ENCODE measurements at places on chromosomes 11 and 22.
A peak's percentile ranks its signal among the peaks of the same experiment; 100 is the strongest.

GRCh38 chr22:48560836-48561235, 1266.8 kb downstream of the BRD1 start:
- no peak for DNase-seq

GRCh38 chr11:62512961-62513360, 33.6 kb downstream of the AHNAK start:
- DNase-seq = no peak

GRCh38 chr11:74470526-74470925, 3.2 kb upstream of the KCNE3 start:
- DNase-seq = no peak

- DNase-seq = no peak
Measured at GRCh38 chr22:38208551-38208968, 6.8 kb downstream of the MAFF start.

GRCh38 chr11:125433454-125434121, 62.5 kb downstream of the FEZ1 start:
- no peak for DNase-seq

DNA sequence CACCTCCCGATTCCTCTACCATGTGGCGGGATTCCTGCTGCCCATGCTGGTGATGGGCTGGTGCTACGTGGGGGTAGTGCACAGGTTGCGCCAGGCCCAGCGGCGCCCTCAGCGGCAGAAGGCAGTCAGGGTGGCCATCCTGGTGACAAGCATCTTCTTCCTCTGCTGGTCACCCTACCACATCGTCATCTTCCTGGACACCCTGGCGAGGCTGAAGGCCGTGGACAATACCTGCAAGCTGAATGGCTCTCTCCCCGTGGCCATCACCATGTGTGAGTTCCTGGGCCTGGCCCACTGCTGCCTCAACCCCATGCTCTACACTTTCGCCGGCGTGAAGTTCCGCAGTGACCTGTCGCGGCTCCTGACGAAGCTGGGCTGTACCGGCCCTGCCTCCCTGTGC, 10.5 kb downstream of the CXCR5 start:
- no peak for DNase-seq

- no peak for DNase-seq
Measured at GRCh38 chr22:24731761-24732160, 42.8 kb downstream of the PIWIL3 start.

DNA sequence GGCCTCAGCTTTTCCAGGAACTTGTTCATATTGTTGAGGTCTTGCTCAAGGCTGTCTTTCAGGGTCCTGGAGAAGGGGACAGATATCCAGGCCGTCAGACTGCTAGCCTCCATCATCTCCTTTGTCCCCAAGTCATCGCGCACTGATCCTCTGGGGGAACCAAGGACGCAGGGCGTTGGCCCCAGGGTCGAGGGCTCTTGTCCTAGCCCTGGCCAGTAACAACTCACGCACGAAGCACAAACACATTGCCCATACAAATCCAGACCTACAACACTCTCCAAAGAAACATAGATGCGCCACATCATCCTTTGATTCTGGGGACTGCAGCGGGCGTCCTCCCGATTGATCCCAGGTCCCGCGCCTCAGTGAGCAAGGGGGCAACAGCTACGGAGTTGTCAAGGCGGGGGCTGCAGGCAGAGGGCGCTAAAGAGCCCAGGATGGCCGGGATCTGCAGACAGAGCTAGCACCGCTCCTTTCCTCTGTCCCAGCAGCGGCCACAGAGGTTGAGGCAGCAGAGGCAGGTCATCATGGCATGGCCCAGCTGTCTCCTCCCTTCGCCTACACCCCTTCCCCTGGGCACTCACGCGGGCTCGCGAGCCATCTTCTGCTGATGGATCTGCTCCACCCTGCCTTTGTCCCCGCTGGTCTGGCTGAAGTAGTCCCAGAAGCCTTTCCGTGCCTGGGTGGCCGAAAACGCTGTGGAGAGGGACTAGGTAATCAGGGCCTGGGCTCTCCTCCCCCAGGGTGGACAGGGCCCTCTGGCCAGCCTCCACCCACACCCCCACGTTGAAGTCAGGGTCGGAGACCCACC, 472 bp downstream of the APOA5 start:
- DNase-seq = peak; percentile 57

- no peak for DNase-seq
Measured at GRCh38 chr11:17694494-17695110, 24.8 kb upstream of the MYOD1 start.

DNA sequence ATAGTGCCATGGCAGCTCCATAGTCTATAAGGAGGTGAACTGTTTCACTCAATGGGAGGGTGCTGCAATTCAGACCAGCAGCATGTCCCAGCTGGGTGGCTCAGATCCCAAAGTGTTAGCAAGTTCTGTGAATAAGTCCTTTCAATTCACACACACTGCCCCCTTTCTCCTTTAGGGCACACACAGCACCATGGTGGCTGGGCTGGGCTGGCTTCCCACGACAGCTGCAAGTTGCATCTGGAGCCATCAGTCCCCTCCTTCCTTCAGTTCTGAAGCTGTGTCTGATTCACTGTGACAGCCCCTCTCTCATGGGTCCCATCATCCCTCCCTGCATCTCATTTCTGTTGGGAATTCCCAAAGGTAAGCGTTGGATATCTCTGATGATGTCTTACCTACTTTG, 324.1 kb upstream of the NCAM1 start:
- DNase-seq = no peak

DNA sequence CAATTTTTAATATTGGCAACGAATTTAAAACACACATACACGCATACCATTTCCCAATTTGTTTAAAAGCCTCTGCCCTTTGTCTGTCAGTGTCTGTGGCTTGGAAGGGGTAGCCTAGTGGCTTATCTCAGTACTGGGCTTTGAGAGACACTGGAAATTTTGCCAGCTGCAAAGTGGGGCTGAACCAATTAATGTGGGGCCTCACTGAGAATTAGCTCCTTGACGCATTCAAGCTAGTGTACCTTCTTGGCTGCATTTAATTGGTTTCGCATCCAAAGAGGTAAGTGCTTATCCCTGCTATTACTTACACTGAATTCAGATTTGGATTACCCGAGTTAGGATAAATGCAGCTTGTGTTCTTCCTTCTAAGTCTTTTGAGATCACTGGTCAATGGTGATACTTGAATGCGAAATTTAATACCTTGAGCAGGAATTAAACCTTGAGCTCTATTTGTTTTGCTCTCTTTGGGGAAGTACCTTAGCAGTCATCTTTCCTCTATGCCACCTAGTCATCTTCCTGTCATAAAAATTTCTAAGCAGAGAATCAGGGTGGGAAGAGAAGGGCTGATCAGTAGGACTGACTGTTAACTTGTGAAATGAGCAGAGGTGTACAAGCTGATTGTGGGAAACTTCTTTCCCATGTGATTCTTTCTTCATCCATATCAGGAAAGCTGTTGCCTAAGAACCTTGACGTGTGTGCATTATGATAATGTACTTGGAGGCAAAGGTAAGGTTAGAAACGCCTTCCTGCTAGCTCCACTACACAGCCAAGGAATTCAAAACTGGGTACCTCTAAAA, 187.7 kb upstream of the E2F8 start:
- DNase-seq = no peak

DNA sequence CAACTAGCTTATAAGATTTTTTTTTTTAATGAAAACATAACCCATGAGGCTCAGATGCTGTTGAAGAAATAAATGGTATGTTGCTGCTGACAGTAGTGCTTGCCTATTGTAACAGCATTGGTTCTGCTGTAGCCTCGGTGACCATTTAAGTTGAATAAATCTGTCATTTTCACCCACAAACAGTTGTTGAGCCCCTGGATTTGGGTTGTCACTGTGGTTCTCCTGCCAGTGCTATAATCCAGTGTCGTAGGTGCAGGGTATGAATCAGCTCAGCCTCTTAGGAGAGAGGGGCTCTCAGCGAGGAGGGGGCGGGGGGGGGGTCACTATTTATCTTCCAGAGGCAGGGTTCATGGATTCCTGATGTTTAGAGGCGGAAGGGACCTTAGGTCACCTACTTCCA, 49.9 kb upstream of the HORMAD2 start:
- no peak for DNase-seq

- DNase-seq = no peak
Measured at GRCh38 chr11:132357811-132358572, 987.6 kb downstream of the NTM start.

GRCh38 chr11:103872748-103873147, 163.7 kb upstream of the DDI1 start:
- no peak for DNase-seq

DNA sequence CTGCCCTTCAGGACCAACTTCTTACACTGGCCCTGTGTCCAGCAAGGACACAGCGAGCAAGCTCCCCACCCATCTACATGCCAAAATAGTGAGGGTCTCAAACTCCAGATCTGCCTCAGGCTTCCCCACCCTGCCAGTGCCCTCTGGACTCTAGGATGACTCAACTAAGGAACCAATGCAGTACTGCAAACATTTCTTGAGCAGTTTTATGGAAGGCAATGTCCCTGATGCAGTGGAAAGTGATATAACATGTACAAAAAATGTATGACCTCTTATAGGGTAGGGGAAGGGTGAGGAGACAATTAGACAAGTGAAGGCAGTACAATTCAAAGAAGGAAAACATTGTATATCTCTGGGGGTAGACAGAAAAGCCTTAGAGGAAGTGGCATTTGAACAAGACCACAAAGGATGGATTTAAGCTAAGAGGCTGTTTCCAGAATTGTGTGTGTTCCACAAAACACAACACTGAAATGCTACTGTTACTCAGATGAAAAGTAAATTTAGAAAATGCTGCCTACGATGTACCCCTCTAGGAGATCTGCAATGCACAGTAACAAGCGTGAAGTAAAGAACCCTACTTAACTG, 47.3 kb downstream of the RAB30 start:
- no peak for DNase-seq

DNA sequence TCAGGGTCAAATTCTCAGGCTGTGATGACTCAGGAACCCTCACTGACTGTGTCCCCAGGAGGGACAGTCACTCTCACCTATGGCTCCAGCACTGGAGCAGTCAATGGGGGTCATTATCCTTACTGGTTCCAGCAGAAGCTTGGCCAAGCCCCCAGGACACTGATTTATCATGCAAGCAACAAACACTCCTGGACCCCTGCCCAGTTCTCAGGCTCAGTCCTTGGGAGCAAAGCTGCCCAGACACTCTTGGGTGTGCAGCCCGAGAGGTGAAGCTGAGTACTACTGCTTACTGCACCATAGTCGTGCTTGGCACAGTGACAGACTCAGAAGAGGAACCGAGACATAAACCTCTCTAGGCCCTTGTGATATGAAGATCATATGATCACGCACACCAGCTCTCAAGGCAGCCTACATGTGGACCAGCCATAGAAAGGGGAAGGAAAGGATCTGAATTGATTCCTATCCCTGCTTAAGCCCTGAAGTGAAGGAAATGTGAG, 58.2 kb downstream of the ZNF280B start:
- no peak for DNase-seq

GRCh38 chr11:117716521-117717440, 80.2 kb downstream of the DSCAML1 start:
- no peak for DNase-seq

DNA sequence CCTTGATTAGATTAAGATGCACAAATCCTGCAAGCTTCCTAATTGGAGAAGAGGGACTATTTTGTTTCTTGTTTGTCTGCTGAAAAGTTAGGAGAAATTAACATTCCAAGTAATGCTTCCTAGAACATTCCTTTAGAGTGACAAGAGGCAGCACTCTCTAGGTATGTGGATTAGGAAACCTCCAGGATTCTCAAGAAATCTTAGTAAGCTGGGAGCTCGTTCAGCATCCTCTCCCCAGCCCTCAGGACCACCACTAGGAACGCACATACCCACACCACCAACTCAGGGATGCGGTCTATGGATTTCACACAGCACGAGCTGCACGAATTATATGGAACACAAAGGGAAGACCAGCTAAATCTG, 52.9 kb downstream of the NCAPD3 start:
- DNase-seq = no peak

DNA sequence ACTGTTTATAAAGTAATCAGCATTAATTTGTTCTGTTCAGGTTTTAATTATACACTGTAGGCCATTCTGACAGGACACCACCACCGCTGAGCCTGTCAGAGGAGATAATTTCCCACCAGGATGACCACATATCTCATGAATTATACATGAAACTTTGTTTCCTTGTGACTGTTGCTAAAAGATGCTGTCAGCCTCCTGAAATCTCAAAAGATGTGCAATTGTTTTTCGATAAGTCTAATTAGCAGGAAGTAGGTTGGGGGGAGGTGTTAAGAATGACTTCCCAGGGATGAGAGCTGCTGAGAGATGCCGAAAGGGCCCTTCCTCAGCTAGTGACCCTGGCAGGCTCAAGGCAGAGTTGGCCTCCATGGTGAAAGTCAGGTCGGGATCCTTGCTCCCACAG, 485.4 kb downstream of the SOX6 start:
- DNase-seq = no peak

DNA sequence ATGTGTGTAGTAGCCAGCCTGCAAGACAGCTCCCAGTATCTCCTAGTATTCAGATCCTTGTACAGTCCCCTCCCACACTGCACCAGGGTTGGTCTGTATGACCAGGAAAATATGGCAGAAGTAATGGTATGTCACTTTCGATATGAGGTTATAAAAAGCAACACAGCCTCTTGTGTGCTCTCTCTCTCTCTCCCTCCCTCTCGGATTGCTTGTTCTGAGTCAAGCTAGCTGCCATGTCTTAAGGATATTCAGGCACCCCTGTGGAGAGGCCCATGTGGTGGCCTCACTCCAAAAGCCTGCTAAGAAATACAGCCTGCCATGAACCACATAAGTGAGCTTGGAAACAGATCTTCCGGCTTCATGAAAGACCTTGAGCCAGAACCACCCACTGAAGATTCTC, 25.4 kb downstream of the FXYD6 start:
- no peak for DNase-seq

DNA sequence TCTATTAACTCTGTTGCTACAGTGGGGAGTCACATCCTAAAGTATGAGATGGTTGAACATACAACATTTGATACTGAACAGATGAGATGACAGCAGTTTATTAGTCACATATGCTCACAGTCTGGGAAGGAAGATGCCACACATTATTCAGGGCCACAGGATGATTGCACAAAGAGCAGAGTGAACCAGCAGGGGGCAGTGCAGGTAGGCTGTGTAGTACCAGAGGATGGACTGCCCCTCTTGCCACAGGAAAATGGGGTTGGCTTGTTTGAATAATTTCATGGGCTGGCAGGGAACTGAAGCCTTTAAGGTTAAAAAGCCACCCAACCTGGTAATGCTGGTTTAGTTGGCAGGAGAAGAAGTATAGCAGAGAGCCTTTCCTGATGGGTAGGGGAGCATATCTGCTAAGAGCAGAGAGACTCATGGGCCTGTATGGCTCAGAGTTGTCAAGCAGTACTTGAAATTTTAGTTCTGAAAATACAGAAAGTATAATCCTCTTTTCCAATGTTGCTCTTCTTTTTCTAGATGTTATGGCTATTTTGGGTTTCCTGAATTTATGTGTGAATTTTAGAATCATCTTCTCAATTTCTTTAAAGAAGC, 180.4 kb upstream of the B3GAT1 start:
- no peak for DNase-seq

- no peak for DNase-seq
Measured at GRCh38 chr11:88181776-88182175, 6.5 kb upstream of the RAB38 start.
